ENCODE measurements at places on chromosomes 2 and 18.

- no peak for DNase-seq
These were observed 95.2 kb downstream of the NAB1 start for GRCh38 chr2:190744041-190744440.

GRCh38 chr2:119202610-119203310 is 20.9 kb upstream of the STEAP3 start:
- no peak for DNase-seq

DNA sequence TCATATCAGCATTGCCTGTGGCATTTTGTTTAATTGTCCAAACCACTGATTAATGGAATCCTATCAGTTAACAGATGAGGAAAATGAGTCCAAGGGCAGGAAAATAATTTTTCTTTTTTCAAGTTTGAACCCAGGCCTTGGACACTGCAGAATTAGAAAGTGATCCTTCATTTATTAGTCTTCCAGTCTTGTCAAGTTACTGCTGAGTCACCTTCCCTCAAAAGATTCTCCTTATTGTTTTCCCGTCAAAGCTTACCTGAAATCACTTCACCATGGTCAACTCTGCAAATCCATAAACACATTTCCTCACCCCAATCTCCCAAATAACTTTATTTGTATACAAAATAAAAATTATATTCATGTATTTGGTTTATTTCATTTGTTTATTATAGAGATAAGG is 57.9 kb downstream of the WDR75 start:
- no peak for DNase-seq

- no peak for DNase-seq
These were observed 146.6 kb upstream of the OTOS start for GRCh38 chr2:240287011-240287410.

DNA sequence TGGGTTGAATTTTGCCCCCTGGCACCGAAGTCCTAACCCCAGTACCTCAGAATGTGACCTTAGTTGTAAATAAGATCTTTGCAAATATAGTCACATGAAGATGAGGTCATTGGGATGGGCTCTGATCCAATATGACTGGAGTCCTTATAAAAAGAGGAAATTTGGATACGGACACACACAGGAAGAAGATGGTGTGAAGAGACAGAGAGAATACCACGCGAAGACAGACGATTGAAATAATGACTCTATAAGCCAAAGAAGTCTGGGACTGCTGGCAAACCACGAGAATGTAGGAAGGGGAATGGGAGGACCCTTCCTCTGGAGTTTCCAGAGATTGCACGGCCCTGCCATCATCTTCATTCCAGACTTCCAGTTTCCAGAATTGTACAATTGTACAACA is 98.6 kb downstream of the CPO start:
- DNase-seq: no peak

- DNase-seq: no peak
These were observed 356.2 kb downstream of the ZNF521 start for GRCh38 chr18:24995755-24996154.

GRCh38 chr2:120831086-120831485 is 95.4 kb downstream of the GLI2 start:
- DNase-seq: no peak

DNA sequence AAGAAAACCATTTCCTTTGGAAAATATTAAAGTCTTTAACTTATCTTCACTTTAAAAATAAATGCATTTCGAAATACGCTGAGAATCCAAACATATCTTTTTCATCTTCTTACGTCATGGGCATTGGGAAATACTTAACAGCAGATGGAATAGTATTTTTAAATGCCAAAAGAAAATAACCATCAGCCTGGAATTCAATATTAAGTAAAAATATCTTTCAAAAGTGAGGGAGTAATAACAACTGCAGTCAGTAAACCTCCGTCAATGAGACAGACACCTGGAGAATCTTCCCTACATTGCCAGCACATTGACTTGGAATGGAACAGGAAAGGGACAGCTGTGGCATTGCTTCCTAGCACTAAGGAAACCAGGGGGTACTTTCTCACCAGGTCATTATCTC is 290.4 kb upstream of the TNP1 start:
- DNase-seq: no peak

DNA sequence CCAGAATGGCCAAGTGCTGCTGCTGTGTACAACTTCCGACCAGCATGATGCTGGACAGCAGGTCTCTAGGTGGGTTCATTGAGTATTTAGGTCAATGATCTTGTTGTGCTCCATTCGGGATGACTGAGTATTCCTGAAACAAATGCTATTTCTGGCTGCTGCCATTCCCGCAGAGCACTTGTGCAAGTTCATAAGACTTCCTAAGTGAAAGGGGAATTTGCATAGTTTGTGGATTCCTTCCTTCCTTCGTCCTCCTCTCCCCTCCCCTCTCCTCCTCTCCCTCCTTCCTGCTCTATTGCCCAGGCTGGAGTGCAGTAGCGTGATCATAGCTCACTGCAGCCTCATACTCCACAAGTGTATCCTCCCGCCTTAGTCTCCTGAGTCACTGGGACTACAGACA is 40.4 kb downstream of the LDLRAD4 start:
- no peak for DNase-seq

DNA sequence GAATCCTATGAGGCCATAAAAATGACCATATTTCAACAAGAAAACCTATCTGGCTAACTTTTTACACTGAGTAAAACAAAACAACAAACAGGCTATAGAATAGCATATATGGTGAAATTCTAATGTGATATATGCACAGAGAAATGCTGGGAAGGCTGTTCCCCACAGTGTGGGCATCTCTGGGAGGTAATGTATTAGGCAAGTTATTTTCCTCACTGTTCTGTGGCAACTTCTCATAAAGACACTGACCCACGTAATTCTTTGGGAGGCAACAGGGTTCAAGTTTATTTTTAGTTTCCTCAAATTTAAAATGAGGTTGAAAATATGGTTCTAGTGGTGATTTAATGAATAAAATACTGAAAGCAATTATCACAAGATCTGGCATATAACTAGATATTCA is 46.7 kb downstream of the RNU4ATAC start:
- no peak for DNase-seq

GRCh38 chr2:144183727-144184126 is 336.2 kb downstream of the ZEB2 start:
- DNase-seq: peak; percentile 52

DNA sequence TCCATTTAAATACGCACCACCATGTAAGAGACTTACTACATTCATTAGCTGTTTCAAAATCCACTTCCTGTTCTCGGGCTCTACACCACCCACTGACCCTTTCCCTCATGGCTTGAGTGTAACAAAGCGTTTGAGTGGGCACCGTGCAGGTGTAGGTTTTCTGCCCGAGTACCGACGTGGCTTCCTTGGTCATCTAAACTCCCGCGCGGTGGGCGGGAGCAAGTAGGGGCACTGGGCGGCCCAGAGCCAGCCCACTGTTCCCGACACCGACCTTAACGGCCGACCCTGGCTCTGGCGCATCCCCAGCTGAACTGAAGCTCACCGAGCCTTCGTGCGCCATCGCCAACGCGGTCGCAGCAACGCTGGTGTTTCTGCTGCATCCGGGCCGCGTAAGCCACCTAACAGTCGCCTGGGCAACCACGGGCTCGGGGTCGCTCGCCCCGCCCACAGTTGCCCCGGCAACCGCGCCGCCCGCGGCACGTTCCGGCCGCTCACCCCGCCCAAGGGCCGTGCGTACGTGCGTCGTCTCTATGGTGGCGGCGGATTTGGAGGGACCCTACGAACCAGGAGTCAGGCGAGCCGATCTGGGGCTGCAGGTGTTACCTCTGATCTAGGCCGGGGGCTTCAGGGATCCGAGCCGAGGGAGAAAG is at the start of the genes C2orf81 and WDR54:
Gene C2orf81 (minus strand): TSS at position 399 of the 650 bp plus-strand sequence. CDS start 59 bp downstream, at position 340.
Gene WDR54 (plus strand): TSS at position 510 of the 650 bp plus-strand sequence. CDS start 424 bp downstream, outside the sequence.
- DNase-seq: peak; percentile 73

- DNase-seq: no peak
These were observed 569 bp downstream of the TMX3 start for GRCh38 chr18:68714366-68714711.

DNA sequence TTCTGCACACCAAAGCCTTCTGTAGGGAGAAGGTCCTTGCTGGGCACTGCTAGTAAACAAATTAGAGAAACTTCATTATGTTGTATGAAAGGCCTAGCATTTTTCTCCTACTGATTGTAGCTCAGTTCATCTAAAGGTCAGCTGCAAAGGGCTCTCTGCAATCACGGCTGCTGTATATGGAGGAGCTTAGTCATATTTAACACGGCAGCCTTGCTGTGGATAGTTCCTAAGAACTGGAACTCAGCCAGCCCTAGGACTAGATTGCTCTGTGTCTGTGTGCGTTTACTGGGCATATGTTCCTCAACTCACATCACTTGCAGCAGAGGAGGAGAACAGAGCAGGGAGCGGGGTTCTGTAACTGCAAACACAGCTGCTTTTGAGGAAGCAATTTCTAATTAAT is 1103.9 kb upstream of the KLHL29 start:
- DNase-seq: no peak

DNA sequence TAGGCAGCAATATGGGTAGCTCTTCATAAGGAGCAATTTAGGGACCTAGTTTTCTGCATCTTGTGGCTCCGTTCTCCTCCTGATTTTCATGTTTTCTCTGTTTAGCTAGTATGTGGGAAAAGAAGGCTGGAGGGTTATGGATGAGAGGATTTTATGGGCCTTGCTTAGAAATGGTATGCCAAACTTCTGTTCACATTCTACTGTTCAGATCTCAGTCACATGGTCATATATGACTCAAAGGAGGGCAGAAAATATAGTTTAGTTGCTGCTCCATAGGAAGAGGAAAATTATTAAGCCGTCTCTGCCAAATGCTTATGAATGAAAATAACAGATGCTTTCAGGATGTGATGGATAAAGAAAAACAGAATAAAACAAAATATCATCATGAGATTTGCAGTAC is 361.8 kb upstream of the CWC22 start:
- no peak for DNase-seq

DNA sequence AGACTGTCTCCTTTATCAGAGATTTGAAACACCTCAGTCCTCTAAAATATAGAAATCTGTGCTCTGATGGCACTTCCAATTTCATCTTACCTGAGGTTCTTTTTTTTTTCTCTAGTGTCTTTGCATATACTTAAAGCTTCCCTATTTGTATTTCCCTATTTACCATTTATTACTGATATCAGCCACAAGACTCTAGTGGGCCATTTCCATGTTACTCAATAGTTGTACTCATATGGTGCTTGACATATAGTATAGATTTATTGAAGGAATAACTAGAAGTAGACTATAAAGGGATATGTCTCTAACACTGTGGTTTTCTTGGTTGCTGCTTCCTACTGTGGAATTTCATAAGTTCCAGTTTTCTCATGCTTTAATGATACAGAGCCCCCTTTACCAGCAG is 3.0 kb downstream of the RBM45 start:
- DNase-seq: no peak

GRCh38 chr2:157726946-157727345 is 98.3 kb upstream of the ACVR1C start:
- DNase-seq: no peak

GRCh38 chr2:212005085-212005671 is 533.4 kb downstream of the ERBB4 start:
- DNase-seq: peak; percentile 40

- DNase-seq: no peak
These were observed 416.6 kb upstream of the TRIB2 start for GRCh38 chr2:12300019-12300602.

DNA sequence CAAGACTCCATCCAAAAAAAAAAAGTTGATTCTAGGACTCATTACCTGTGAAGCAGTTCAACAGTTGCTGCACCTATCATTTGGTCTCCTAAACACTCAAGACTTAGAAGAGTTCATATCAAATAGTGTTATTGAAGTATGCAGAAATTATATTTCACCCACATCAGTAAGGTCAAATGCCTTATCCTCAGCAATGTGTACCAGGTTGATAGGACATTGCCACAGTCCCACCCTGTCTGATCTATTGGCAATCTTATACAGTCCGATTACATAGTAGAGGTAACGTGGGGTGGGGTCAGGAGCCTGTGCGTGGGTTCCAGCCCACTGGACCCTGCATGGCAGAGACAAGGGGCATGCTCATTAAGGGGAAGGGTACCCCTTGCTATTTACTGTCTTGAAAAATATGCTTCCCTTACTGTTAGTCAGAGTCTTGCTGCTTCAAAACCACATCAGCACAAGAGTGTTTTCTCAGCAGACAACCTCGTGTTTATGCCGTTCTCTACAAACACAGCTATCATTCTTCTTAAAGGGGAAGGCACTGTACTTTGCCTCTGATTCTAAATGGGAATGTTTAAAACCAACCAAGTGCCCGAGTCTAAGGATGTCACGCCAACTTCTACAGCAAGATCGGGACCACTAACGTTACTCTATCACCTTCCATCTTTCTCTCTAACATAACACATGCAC is 115.2 kb downstream of the MTCL1 start:
- DNase-seq: no peak

- no peak for DNase-seq
These were observed 78.1 kb upstream of the LAPTM4A start for GRCh38 chr2:20129331-20130159.

GRCh38 chr18:13276530-13277520 is 58.3 kb downstream of the LDLRAD4 start:
- DNase-seq: no peak

DNA sequence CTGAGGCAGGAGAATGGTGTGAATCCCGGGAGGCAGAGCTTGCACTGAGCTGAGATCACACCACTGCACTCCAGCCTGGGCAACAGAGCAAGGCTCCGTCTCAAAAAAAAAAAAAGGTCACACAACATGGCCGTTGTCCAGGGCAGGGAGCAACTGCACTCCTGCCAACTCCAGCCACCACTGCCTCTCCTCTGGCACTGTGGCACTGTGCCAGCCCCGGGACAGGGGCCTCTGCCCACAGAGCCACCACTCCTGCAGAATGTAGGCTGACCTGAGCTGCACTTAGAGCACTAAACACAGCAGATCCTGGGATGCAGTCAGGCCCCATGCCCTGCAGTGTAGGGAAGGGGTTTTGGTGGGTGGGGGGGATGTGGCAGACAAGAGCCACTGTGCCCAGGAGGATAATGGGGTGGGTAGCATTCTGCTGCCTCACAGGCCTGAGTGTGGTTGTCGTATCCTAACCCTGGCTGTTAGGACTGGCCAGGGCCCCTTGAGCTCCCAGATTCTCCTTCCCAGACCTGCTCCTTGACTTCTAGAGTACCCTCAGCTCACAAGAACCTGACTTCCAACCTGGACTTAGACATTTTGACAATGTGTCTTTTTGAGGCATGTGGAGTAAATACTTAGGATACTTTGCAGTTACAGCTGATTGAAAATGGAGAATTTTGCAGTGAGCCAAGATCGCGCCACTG is 69.4 kb upstream of the SH3RF3 start:
- DNase-seq: no peak

DNA sequence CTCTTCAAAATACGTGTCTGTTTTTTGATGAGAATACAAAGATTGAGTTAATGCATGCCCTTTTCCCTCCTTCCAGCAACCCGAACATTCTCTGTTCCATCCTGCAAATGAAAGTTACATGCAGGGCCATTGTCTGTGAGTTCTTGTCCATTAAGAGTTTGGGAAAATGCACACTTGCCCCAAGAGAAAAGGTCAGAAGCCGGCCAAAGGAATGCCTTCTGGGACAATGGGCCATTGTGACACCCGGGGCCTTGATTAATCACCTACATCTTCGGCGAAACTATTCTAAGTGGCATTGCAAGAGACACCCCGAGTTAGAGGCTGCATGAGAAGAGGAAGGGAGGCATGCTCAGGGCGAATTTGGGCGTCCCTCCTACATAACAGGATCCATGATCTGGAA is 73.7 kb upstream of the COPS8 start:
- DNase-seq: no peak
